ENCODE measurements at places on chromosomes 5 and 9.
A peak's percentile ranks its signal among the peaks of the same experiment; 100 is the strongest.

DNA sequence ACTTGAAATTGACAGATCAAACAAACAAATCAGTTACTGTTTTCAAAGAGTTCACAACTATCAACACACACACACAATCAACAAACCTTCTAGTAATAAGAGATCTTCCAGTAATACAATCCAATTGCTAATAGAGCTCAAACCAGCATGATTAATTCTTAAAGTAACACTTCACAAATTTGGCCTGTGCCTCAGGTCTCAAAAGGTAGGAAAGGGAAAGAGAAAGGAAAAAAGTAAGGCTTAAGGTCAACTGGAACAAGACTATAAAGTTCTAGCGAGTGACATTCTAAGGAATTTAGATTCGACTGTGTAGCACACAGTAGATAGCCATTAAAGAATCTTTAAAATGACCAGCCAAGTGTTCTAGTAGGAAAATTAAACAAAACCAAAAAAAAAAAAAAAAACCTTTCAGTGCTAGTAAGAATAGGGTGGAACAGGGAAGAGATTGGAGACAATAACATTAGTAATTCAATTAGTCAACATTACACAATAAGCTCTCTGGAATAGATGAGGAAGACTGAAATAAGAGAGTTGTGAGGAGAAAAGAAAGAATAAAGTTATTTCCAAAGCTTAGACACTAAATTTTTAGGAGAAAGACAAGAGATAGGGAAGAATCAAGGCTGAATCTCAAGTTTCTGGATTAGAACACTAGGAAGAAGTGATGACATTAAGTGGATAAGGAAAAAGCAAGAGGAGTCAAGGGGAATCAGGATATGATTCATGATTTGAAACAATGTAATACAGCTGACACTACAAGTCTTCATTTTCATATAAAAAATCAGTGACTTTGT, 86.1 kb downstream of the FBXL17 start:
- no peak for DNase-seq

- DNase-seq: no peak
Observed at GRCh38 chr5:128432913-128433440, 105.1 kb downstream of the FBN2 start.

GRCh38 chr5:39531306-39531705, 106.5 kb upstream of the DAB2 start:
- DNase-seq: no peak

GRCh38 chr9:31519826-31520225, 864.6 kb upstream of the ACO1 start:
- no peak for DNase-seq

DNA sequence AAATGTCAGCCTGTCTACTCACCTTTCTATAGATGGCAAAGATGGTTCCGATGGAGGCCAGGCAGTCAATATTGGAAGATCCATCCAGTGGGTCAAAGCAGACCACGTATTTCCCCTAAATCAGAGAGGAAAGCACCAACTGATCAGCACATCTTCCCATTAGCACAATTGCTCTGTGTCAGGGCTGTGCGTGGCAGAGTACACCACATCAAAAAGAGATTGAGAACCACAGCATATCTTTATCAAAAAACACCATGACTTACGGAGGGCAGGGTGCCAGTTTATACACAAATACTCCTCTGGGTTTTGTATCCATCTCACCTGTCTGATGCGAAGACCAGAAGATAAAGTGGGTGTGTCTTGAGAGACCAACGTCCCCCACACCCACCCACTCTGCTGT, 9.1 kb downstream of the FBP2 start:
- DNase-seq: no peak

- peak; percentile 44 for DNase-seq
Observed at GRCh38 chr5:18745042-18745987, 1111.1 kb downstream of the TAF11L14 start.

- peak; percentile 49 for DNase-seq
Observed at GRCh38 chr9:94923326-94924089, 197.0 kb downstream of the AOPEP start.
